ENCODE measurements at places on chromosomes 12 and 14. TPM values are rescaled to one million over a fixed set of nuclear protein-coding genes. Genes with fewer than 3 reads are reported as not detected.

PCED1B gene
- 47.2 TPM for total RNA-seq

CELA1 gene
- total RNA-seq: not detected

CNTN1 gene
- total RNA-seq: 24.1 TPM

LRP1-AS gene
- total RNA-seq: not detected

- H3K27me3 ChIP-seq: no peaks in the 10 kb centered on the region
- H3K27ac ChIP-seq: no peak overlapping the region
- no peak overlapping the region for H3K4me3 ChIP-seq
- no peaks in the 10 kb centered on the region for H3K36me3 ChIP-seq
Measured at GRCh38 chr12:49804821-49805220, 23.4 kb downstream of the NCKAP5L start.

DNA sequence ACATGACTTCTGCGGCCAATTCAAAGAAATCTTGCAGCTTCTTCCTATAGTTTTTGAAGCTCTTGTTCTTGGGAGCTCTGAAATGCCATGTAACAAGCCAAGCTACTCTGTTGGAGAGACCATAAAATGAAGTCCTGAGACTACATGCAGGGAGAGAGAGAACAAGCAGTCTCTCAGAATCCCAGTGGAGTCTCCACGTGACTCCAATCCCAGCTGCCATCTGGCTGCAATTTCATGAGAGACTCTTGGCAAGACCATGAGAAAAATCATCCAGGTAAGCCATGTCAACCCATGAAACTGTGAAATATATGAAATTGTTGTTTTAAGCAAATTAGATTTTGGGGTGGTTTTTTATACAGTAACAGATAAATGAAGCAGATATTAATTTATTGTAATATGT, 54.4 kb downstream of the KLRG1 start:
- H3K27ac ChIP-seq: no peak overlapping the region
- no peak overlapping the region for H3K4me3 ChIP-seq
- no peak for DNase-seq
- no peaks in the 10 kb centered on the region for H3K27me3 ChIP-seq
- H3K36me3 ChIP-seq: no peaks in the 10 kb centered on the region
- H3K4me1 ChIP-seq: no peaks in the 10 kb centered on the region

DNA sequence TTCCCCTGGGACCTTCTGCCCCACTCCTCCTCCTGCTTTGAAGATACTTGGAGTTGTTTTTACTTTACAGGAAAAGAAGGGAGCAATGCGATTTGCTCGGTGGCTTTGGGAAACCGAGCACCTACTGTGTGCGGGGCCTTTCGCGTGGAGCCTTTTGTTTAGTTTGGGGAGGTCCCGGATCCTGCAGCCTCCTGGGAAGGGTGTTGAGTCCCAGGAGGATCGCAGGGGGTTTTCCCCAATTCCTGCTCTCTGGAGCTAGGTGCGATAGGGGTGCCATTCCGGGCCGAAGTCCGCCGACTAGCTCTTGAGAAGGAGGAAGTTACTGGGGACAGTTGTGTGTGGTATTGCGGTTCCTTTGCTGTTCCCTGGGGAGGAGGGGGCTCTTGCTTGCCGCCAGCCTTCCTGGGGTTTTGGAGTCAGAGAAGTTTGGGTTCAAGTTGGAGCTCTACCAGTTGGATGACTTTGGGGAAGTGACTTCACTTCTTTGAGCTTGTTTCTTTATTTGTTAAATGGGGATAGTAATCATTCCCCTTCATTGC, 1.1 kb downstream of the BRI3BP start:
- H3K36me3 ChIP-seq: no peaks in the 10 kb centered on the region
- peak overlapping the region; percentile 49 for H3K4me3 ChIP-seq
- no peaks in the 10 kb centered on the region for H3K27me3 ChIP-seq
- no peak for DNase-seq
- H3K27ac ChIP-seq: no peak overlapping the region

DNA sequence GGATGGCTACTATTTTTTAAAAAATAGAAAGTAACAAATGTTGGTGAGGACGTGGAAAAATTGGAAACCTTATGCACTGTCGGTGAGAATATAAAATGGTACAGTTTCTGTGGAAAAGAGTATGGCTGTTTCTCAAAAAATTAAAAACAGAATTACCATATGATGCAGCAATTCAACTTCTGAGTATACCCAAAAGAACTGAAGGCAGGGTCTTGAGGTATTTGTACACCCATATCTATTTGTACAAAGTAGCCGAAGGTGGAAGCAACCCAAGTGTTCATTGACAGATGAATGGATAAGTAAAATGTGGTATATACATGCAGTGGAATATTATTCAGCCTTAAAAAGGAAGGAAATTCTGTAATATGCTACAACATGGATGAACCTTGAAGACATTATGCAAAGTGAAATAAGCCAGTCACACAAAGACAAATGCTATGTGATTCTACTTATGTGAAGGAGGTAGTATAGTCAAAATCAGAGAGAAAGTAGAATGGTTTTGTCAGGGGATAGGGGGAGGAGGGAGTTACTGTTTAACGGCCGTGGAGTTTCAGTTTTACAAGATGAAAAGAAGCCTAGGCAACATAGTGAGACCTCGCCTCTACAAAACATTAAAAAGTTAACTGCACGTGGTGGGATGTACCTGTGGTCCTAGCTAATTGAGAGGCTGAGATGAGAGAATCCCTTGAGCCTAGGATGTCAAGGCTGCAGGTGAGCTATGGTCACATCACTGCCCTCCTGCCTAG, 38.4 kb upstream of the CCT2 start:
- H3K27ac ChIP-seq: no peak overlapping the region
- H3K36me3 ChIP-seq: no peaks in the 10 kb centered on the region
- no peak overlapping the region for H3K4me3 ChIP-seq
- no peaks in the 10 kb centered on the region for H3K4me1 ChIP-seq
- no peak for DNase-seq
- no peaks in the 10 kb centered on the region for H3K27me3 ChIP-seq

DNA sequence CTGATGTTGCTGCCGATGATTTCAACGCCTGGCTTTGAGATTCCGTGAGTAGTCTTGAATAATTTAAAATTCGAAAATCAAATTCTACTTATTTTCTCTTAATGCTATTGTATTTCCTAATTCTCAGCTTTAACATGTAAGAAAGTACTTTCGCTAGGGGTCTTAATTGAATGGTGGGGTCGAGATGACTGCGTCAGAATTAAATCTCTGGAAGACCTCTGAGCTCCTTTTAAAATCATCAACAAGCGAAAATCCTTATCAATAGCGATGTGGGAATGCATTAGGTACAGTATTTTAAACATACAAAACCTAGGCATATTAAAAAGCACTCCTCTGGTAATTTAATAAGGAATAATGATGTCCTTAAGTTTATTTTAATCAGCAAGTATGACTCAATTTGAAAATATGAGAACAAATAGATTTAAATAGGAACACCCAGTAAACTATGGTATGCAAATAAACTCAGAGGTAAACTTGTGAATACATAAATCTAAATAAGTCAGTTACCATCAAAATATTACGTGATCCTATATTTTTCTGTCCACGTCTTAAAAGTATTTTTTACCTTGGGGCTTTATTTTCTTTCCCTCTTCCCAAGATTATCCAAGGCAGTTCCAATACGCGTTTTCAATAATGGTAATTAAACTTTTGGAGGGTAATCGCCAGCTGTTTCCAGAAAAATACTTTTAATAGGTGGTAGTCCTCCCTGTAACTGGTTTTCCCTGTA, 1.4 kb downstream of the FOXA1 start:
- H3K27me3 ChIP-seq: peaks cover 12% of the 10 kb centered on the region
- H3K4me1 ChIP-seq: peaks cover 11% of the 10 kb centered on the region
- H3K4me3 ChIP-seq: no peak overlapping the region
- no peak for DNase-seq
- H3K27ac ChIP-seq: no peak overlapping the region

- H3K4me1 ChIP-seq: peaks cover 6% of the 10 kb centered on the region
- no peak for DNase-seq
- no peak overlapping the region for H3K27ac ChIP-seq
- no peaks in the 10 kb centered on the region for H3K27me3 ChIP-seq
- no peaks in the 10 kb centered on the region for H3K36me3 ChIP-seq
- no peak overlapping the region for H3K4me3 ChIP-seq
Measured at GRCh38 chr12:23228101-23228500, 603.1 kb downstream of the ETNK1 start.

GRCh38 chr12:24172031-24172772, 222.7 kb upstream of the SOX5 start:
- no peak overlapping the region for H3K27ac ChIP-seq
- H3K27me3 ChIP-seq: no peaks in the 10 kb centered on the region
- H3K4me3 ChIP-seq: no peak overlapping the region
- no peaks in the 10 kb centered on the region for H3K4me1 ChIP-seq
- no peaks in the 10 kb centered on the region for H3K36me3 ChIP-seq

DNA sequence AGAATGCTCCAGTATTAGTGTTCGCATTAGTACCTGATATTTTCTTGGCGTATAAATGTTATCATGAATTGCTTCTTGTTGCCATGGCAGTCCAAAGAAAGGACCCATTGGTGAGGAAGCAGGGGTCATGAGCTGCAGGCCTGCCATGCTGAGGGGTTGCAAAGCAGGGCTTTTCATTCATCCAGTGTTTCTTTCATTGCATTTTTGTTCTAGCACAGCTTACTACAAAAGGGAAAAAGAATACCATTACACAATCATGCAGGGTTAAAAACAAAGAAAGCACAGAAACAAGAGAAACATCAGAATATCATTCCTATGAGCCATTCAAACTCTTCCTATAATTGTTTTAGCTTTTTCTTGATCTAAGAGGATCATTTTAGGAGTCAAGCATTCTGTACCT, 24.0 kb downstream of the DICER1 start:
- no peak overlapping the region for H3K4me3 ChIP-seq
- peaks cover 20% of the 10 kb centered on the region for H3K4me1 ChIP-seq
- DNase-seq: no peak

DNA sequence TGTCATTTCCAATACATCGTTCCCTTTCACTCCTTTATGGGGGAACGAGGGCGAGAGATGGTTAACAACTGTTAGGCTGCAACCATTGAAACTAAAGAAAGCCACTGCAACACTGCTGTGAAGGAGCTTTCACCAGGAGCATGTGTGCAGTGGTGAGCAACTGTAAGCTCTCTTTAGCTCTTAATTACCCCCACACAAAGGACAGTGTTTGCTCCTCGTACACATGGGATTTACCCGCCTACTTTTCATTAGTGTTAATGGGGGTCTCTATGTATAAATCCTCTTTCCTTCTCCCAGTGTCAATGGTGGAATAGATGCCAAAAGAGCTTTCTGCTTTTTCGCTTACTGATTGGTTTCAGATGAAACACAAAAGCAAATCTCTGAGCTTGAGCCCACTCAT, 343.1 kb downstream of the FLRT2 start:
- H3K4me1 ChIP-seq: no peaks in the 10 kb centered on the region
- no peak overlapping the region for H3K27ac ChIP-seq
- no peak overlapping the region for H3K4me3 ChIP-seq
- no peaks in the 10 kb centered on the region for H3K27me3 ChIP-seq
- no peaks in the 10 kb centered on the region for H3K36me3 ChIP-seq

- no peaks in the 10 kb centered on the region for H3K4me1 ChIP-seq
- H3K27ac ChIP-seq: no peak overlapping the region
- H3K27me3 ChIP-seq: no peaks in the 10 kb centered on the region
- no peak overlapping the region for H3K4me3 ChIP-seq
- DNase-seq: no peak
Measured at GRCh38 chr14:77986773-77987172, 183.4 kb upstream of the NRXN3 start.

- no peaks in the 10 kb centered on the region for H3K27me3 ChIP-seq
- no peaks in the 10 kb centered on the region for H3K4me1 ChIP-seq
- no peak overlapping the region for H3K27ac ChIP-seq
- H3K4me3 ChIP-seq: no peak overlapping the region
Measured at GRCh38 chr12:29133181-29133580, 15.9 kb upstream of the FAR2 start.

- peaks cover 4% of the 10 kb centered on the region for H3K4me1 ChIP-seq
- no peaks in the 10 kb centered on the region for H3K36me3 ChIP-seq
- H3K27me3 ChIP-seq: no peaks in the 10 kb centered on the region
- H3K4me3 ChIP-seq: no peak overlapping the region
- DNase-seq: no peak
Measured at GRCh38 chr12:116436561-116437249, 122.5 kb upstream of the MAP1LC3B2 start.

DNA sequence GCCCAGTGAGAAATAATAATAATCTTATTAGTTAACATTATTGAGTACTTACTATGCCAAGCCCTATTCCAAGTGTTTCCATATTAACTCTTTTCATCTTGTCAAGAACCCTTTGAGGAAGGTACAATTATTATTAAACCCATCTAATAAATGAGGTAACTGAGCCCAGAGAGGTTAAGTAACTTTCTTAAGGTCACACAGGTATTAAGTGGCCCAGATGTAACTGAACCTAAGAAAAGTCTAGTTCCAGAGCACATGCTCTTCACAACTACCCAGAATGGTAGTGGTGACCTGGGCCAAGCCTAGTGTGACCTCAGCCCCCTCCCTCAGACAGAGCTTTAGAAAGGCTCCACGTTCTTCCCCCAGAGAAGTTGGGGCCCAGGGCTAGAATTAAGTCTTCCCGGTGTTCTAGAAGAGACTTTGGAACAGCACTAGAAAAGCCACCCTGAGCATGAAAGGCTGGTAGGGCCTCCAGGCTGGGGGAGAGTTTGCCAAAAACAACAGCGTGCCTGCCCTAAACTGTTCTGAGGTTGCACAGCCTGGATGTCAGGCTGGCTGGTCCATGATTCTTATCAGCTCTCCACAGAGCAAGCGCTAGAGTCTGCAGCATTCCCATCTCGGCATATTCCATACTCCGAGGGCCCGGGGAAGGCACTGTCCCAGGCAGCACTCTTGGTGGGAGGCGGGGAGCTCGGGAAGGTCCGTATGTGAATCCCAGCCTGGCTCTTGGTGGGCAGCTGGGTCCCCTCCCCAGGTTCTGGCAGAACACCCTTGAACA, 41.3 kb upstream of the CTDSP2 start:
- no peaks in the 10 kb centered on the region for H3K36me3 ChIP-seq
- no peaks in the 10 kb centered on the region for H3K27me3 ChIP-seq

- H3K4me1 ChIP-seq: no peaks in the 10 kb centered on the region
- H3K27me3 ChIP-seq: no peaks in the 10 kb centered on the region
- H3K36me3 ChIP-seq: no peaks in the 10 kb centered on the region
- no peak overlapping the region for H3K4me3 ChIP-seq
- DNase-seq: no peak
- no peak overlapping the region for H3K27ac ChIP-seq
Measured at GRCh38 chr12:95146769-95147168, 70.5 kb downstream of the FGD6 start.

DNA sequence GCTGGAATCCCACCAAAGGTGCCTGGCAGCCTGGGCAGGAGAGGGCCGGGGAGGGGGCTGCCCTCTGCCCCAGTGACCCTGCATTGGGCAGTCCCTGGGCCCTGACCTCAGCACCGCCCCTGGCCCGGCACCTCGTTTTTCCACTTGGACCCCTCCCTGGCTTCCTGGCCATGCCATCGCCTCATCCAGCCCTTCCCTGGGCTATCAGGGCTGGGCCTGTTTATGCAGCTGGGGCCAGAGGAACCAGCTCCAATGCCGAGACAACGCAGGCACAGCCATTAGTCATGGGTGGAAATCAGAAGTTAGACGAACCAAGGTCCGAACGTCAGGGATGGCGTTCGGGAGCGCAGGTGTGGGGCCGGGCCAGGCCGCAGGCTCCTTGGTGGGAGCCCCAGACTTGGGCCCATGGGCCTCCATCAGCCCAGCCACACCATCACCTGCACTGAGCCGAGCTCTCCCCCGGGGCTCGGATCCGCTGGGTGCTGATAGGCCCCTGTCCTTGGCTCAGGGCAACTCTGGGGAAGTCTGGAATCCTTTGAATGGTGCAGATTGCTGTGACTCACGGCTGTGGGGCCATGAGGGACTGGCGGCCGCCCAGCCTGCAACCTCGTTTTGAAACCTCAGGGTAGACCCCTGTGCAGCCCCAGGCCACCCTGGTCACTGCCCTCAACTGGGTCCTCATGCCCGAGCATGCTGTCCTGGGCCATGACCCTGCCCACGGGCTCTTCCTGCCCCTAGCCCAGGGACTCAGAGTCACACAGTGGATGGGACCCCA, 169.4 kb downstream of the KIF26A start:
- H3K4me1 ChIP-seq: no peaks in the 10 kb centered on the region
- H3K4me3 ChIP-seq: no peak overlapping the region

Data from testis (tissue), 5 donors.